ENCODE measurements at places on chromosomes 7 and 10.

GRCh38 chr7:119343289-119343688, 929.7 kb upstream of the KCND2 start:
- no peak for DNase-seq

- DNase-seq, result no peak
Measured at GRCh38 chr10:75646218-75646915, 214.9 kb downstream of the LRMDA start.

DNA sequence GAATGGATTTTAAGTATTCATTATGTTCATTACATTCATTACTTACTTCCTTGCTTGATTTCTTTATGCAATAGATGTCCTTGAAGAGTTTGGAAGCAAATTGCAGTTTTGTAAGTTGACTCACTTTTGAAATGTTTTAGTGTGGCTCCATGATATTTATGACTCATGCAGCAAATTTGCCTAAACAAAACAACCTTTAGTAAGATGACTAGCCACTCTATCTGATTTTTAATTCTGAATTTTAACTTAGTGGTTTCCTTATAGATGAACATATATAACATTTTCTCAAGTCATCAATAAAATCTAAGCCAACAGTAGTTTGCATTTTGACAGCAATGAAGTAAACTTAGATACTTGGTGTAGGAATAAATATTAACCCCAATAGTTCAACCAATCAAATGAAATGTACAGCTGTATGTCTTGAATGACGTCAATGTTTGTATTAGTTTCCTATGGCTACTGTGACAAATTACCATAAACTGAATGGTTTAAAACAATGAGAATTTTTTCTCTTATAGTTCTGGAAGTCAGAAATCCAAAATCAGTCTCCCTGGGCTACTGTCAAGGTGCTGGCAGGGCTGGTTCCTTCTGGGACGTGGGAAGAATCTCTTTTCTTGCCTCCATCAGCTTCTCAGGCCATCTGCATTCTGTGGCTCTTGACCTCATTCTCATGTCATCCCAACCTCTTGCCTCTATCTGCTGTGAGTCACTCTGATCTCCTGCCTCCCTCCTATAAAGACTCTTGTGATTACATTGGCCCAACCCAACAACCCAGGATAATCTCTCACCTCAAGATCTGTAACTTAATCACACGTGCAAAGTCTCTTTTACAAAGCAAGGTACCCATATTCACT, 73.4 kb downstream of the AHR start:
- DNase-seq, result no peak

- no peak for DNase-seq
Measured at GRCh38 chr10:96422525-96422924, 63.7 kb upstream of the OPALIN start.

DNA sequence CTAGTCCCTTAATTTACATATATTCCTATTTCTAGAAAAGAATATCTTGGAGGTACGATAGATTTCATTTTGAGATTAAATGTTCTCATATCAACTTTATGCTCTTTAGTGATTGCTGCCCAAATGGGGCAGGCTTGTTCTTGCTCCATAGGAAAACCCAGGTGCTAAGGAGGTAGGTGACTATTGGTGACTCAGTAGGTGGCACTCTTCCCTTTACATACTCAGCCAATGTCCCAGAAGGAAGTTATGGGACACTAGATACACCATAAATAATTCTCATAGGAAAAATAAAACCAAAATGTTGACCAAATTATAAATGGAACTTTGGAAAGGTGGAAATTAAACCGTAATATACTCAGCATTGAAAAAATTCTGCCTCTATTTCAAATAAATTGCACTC, 4.0 kb downstream of the SKAP2 start:
- no peak for DNase-seq

DNA sequence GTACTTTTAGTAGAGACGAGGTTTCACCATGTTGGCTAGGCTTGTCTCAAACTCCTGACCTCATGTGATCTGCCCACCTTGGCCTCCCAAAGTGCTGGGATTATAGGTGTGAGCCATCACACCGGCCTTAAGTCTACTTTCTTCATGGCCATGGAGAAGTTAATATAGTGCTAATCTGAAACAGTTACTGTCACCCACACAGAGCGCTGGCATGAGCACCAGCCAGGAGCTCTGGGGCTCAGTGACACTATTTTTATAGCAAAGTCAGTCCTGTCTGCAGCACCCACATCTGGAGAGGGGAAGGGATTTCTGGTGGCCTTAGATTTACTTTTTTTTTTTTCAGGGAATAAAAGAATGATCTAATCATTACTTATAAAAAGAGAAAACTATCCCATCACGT, 21.3 kb downstream of the DNAJC12 start:
- no peak for DNase-seq

- peak; percentile 60 for DNase-seq
Measured at GRCh38 chr7:2928613-2929311, 84.7 kb upstream of the GNA12 start.

DNA sequence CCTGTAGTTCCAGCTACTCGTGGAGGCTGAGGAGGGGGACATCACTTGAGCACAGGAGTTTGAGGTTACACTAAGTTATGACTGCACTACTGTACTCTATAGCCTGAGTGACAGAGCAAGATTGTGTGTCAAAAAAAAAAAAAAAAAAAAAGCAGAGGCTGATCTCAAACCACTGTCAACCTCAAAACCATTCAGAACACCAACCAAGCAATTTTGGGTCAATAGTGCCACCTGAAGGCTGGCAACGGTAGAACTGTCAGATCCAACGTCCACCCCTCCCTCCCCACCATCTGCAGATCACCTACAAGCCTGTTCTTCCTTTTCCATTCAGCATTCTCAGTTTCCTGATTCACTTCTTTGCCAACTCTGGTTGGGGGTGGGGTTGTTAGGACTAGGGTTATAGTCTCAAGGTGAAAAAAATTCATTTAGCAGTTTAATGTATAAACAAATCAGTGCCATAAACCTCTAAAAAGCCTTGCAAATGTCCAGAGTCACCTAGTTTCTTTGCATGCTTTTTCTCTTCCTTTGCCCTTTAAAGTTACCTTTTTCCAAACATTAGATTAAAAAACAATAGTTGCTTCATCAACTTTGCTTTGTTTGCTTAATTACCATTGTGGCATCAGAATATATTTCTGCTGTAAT, 2.6 kb downstream of the MRPS33 start:
- peak; percentile 90 for DNase-seq

DNA sequence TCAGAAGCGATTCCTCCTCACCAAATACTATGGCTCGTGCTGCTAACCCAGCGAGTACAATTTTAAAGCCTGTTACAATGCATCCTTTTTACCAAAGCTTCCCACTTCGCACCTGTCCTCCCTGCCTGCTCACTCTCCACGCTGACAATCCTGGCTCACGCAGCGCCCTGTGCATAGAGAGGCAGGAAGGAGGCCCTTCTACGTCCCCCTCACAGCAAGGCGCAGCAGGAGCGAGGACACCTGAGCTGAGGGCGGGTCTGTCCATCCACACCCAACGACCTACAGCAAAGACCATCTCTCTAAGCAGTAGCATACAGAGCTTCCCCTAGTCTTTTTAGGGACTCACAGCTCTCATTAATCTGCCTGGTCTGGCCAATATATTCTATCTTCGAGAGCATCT, 46.0 kb downstream of the MKI67 start:
- DNase-seq, result peak; percentile 46

DNA sequence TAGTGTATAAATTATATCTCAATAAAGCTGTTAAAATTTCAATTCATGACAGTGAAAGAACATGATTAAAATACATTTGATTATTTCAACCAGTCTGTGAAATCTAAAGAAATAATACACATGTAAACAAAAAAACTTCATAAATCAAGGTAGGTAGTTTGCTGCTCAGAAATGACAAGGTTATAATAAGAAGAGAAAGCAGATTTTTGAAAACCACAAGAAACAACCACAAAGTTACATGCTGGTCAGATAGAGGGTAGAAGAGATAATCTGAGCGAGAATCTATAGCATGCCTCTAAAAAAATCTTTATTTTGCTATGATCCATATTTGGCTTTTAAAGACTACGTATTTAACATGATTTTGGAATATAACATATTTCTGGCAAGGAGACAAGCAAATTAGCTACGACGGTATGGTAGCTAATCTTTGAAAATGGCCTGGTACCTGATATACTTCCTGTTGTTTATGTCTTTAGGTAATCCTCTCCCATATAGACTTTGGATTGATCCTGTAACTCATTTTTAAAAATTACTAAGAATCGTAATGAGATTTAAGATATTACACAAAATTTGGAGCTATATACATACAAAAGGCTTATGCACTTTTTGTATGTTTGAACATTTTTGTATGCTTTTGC, 23.5 kb upstream of the VCL start:
- DNase-seq, result no peak

DNA sequence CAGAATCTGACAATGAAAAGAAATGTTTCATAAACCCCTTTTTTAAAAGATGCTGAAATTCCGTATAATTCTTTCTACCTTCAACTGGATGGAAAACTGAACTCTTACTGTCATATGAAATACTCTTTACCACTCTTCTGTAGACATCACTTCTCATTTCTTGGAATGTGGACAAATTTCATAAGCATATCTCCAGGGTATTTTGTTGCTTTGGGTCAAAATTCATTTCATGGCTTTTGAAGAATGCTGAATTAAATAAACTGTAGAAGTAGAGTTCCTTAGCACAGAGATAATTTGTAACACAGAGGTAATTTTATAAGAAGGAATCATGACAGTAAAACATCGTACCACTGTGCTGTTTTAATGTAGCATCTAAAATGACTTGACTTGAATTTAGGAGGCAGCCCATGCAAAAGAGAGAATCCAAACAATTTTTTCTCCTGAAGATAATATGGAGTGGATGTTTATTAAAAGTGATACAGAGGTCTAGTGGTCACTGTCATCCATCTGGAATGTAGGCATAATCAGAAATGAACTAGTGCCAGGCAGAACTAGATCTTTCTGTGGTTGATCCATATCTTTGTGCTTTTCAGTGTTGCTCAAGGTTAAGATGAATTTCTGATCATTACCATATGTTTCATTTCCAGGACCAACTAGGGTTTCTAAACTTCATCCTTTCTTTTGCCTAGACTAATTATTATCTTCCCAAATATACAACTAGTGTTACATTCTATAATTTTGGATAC, 492.0 kb downstream of the KIF20B start:
- DNase-seq, result no peak

DNA sequence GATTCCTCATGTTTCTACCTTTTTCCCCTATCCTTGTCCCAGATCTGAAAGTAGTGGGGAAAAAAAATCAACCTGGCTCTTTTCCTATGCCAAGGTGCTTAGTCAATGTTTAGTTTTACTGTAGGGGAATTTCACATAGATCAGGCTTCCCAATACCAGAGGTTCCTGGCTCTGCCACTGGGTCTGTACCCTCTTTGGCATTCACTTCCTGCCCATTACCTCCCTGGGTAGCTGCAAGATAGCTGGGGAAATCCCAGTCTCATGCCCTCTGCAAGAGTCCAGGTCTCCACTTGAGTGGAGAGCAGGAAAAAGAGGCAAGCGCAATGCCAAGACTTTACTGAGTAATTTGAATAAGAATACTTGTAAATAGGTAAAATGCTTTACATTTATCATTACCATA, 3.5 kb upstream of the BPGM start:
- DNase-seq, result no peak

DNA sequence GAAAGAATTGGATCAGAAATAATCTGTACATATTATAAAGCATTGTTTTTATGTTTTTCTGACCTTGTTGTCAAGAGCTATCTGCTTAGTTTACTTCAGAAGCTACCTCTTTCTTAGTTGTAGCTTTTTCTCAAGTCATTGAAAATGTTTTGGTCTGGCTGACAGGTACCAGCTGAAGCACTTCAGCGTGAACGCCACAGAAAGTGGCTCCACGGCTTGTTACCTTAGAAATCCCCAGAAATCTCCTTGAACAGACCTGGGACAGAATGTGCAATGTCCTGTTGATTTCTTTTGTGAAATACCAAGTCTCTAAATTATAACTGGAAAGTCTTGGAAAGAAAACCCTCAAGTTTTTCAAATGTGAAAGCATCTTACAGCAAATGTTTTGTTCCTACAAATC, 96.8 kb downstream of the ZMYND11 start:
- no peak for DNase-seq

GRCh38 chr10:129627442-129627841, 160.4 kb downstream of the MGMT start:
- DNase-seq, result no peak

- no peak for DNase-seq
Measured at GRCh38 chr7:93015101-93015778, 102.5 kb downstream of the SAMD9 start.

DNA sequence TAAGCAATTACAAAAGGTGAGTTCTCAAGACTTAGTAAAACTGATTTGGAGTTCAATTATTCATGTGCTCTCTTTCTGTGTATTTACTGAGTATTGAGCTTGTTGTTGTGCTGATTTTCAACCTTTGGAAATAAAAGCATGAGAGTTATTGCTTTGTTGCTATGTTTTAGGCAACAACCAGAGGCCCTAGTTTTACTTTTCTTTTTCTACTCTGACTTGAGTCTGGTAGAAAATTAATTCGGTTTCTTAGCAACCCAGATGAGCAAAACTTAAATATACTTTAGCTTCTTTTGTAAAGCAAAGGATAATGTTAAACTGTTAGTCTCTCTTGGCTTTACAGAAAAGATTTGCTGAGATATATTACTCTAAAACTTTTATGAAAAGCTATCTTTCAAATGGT, 66.4 kb upstream of the SCIN start:
- DNase-seq, result no peak

DNA sequence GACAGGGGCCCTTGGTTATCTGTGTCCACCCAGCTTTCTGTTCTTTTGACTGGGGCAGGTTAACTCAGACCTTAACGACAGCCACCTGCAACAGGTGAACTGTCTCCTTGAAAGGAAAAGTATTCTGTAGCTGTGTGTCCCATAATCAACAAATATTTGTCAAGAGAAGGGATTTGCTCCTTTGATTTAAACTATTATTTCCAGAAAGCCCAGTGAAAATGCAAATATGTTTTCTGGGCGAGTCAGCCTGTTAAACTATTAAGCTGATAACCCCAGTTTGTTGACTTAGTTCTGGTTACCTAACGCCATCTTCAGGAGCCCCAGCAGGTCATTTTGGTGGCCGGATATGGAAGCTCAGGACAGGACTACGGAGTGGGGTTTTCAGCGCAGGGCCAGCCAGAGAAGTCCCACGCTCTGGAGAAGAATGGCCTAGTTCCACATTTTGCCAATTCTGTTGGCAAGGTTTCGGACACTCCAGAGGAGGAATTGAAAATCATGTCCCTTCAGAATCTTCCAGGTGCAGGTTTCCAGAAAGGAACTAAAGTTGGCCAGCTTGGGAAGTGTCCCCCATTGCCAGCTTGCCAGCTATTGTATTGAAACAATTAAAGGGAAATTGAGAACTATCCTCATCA, 54.5 kb downstream of the ADRA2A start:
- DNase-seq, result no peak

- no peak for DNase-seq
Measured at GRCh38 chr7:409339-410281, 110.0 kb downstream of the PDGFA start.

DNA sequence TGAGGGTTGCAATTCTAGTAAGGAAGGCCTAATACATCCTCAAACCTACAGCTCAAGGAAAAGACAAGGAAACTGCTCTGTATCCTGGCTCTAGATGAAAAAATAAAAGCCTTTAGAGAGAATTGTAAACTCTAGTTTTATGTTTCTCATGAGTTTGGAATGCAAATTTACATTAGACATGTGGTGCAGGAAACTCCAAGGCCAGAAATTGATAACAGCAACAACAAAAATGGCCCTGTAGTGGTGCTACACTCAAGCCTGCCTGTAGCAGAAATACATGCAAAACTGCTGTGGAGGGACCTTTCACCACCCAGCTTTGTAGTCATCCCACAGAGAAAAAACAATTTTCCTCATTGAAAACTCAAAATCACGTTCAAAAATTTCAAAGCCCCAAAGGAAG, 546.7 kb upstream of the LRRN3 start:
- DNase-seq, result no peak
